ENCODE measurements at places on chromosomes 4 and X. TPM values are rescaled to one million over a fixed set of nuclear protein-coding genes. Genes with fewer than 3 reads are reported as not detected.

GRCh38 chrX:39633293-39633692 is 464.5 kb downstream of the BCOR start:
- no peak for DNase-seq

- peak; percentile 31 for DNase-seq
These were observed 13.0 kb downstream of the DKC1 start for GRCh38 chrX:154775419-154776349.

GRCh38 chr4:21092531-21092930 is 392.3 kb downstream of the PACRGL start:
- DNase-seq = no peak

DNA sequence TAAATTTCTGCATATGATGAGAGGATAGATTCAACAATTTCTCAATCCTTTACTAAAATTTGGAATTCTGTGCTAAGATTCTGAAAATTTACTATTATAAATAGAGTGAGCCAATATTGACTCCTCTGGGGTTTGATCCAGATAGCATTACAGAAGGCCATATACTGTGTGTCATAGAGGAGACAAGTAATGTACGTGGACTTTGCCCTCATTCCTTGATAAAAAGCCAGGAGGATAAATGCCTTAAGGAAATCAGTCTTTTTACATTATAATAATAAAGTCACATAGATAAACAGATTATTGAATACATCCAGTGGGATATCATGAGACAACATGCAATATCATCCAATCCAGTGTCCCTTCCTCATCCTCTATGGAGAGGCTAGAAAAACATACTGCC is 188.0 kb upstream of the HDX start:
- no peak for DNase-seq

The GAGE1 gene
- total RNA-seq = not detected

The TBC1D9 gene
- total RNA-seq = 20.3 TPM

All from heart left ventricle (tissue), 16 donors.